Prostate gland (tissue), 2 donors: ENCODE measurements at places on chromosomes 2 and 18.

- no peak for DNase-seq
Measured at GRCh38 chr18:77133051-77133834, 660 bp upstream of the MBP start.

- no peak for DNase-seq
Measured at GRCh38 chr18:55375930-55376329, 212.1 kb downstream of the TCF4 start.

DNA sequence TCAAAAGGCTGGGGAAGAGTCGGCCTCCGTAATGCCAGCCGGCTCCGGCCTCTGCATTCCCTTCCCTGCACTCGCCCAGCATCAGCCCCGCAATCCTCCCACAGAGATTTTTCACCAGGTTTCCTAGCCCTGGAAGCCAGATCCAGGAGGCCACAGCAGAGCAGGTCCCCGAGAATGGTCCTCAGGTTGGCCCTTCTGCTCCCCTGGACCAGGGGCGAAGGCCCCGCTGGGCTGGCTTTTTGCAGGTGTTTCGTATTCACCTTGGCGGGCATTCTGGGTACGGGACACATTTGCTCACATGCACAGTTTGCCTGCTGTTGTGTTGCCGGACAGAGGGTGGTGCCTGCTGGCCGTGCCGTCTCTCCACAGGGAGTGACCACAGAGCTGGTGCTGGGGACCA lies 309.5 kb downstream of the NDUFA10 start:
- no peak for DNase-seq

- no peak for DNase-seq
Measured at GRCh38 chr2:181876614-181877063, 14.9 kb upstream of the ITPRID2 start.

DNA sequence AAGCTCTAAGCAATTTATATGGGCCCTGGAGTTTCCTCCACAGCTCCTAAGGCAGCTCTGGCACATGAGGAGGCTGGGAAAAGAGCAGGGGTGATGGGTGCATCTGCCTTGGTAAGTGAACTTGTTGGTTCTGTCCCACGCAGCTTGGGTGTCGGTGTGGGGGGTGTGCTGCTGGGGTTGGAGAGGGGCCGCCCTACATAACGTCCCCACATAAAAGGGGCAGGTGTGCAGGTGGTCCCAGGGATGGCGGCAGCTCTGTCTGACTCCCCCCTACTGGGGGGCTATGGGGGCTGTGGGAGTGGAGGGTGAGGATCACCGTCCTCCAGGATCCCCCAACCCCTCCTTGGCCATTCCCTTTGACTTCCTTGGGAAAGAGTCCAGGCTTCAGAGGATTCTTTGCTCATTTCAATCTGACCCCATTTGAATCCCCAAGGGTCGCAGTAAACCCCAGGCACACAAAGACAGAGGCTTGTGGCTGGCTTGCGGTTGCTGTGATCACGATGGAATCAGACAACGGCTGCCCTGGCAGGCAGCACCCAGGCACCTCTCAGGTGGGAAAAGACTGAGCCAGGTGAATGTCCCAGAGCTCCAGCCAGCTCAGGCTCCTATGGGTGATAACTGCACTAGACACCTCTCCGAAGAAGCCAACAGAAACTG lies 34.5 kb upstream of the CD8A start:
- no peak for DNase-seq

GRCh38 chr2:233142355-233142897 lies 82.3 kb downstream of the INPP5D start:
- DNase-seq: no peak

DNA sequence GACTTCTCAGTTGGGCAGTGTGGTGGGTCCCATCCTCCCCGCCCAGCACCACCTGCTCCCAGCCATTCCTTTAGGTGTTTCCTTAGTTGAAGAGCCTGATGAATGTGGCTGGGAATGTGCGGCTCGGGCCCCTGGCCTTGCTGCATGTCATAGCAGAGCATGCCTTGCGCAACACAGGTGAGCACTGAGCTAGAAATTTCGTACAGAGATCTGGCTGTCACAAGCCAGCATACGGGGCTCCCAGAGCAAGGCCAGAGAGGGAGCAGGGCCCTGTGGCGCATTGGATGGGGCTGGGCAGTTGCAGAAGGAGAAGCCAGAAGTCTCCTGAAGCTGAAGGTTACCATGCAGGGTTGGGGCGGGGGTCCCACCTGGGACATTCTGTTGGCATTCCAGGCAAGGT lies 129.7 kb downstream of the WDSUB1 start:
- peak; percentile 44 for DNase-seq

DNA sequence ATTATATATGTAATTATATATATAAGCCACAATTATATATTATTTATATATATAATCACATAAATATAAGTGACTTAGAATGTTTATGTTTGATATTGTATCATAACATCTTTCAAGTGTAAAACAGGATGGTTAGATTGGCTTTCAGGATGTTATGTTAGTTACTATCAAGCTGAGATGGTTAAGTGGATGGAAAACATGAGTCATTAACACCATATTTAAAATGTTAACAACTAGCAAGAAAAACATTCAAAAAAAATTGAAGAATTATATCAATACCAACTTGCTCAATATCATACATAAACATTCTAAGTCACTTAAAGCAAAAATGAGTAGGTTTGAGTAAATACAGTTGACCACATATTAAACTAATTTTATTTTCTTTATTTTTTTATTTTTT lies 21.8 kb upstream of the RAB27B start:
- DNase-seq: no peak
